ENCODE measurements at places on chromosomes 2 and 18. TPM values are rescaled to one million over a fixed set of nuclear protein-coding genes. Genes with fewer than 3 reads are reported as not detected.

ADRA2B gene
- polyA plus RNA-seq = 1.7 TPM

HOXD3 gene
- not detected for polyA plus RNA-seq

PSMA8 gene
- polyA plus RNA-seq = not detected

KCNG3 gene
- 2.5 TPM for polyA plus RNA-seq

IL36G gene
- polyA plus RNA-seq = not detected

FNDC4 gene
- 5.9 TPM for polyA plus RNA-seq

RNF138 gene
- 48.9 TPM for polyA plus RNA-seq

- peak; percentile 17 for DNase-seq
- H3K4me3 ChIP-seq = no peak overlapping the region
- H3K27ac ChIP-seq = no peak overlapping the region
- H3K27me3 ChIP-seq = no peaks in the 10 kb centered on the region
- H3K36me3 ChIP-seq = no peaks in the 10 kb centered on the region
Measured at GRCh38 chr2:119387381-119388129, 20.8 kb downstream of the DBI start.

GRCh38 chr2:17918789-17919188, 40.3 kb downstream of the KCNS3 start:
- H3K4me1 ChIP-seq = peaks cover 23% of the 10 kb centered on the region
- H3K27ac ChIP-seq = no peak overlapping the region
- DNase-seq = peak; percentile 66
- H3K36me3 ChIP-seq = no peaks in the 10 kb centered on the region
- no peaks in the 10 kb centered on the region for H3K27me3 ChIP-seq
- no peak overlapping the region for H3K4me3 ChIP-seq

DNA sequence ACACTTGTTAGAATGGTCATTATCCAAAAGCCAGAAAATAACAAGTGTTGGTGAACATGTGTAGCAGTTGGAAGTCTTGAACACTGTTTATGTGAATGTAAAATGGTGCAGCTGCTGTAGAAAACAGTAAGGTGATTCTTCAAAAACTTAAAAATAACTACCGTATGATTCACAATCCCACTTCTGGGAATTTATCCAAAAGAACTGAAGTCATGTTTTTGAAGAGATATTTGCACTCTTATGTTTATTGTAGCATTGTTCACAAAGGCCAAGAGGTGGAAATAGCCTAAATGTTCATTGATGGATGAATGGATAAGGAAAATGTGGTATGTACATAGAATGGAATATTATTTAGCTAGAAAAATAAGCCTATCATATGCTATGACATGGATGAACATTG, 6.3 kb upstream of the SPP2 start:
- H3K36me3 ChIP-seq = no peaks in the 10 kb centered on the region
- H3K27ac ChIP-seq = no peak overlapping the region
- DNase-seq = no peak
- H3K27me3 ChIP-seq = no peaks in the 10 kb centered on the region
- no peaks in the 10 kb centered on the region for H3K4me1 ChIP-seq

- H3K27me3 ChIP-seq = no peaks in the 10 kb centered on the region
- H3K36me3 ChIP-seq = peaks cover 6% of the 10 kb centered on the region
- peaks cover 5% of the 10 kb centered on the region for H3K4me1 ChIP-seq
- no peak for DNase-seq
Measured at GRCh38 chr18:12006488-12006840, 25.2 kb downstream of the IMPA2 start.

GRCh38 chr18:813172-814071, 1.4 kb upstream of the YES1 start:
- H3K27ac ChIP-seq = peak overlapping the region; percentile 99
- peaks cover 18% of the 10 kb centered on the region for H3K4me1 ChIP-seq
- no peaks in the 10 kb centered on the region for H3K27me3 ChIP-seq
- no peak for DNase-seq

GRCh38 chr2:84896567-84896966, 8.9 kb upstream of the TMSB10 start:
- no peak overlapping the region for H3K27ac ChIP-seq
- H3K4me1 ChIP-seq = peaks cover 9% of the 10 kb centered on the region
- H3K27me3 ChIP-seq = no peaks in the 10 kb centered on the region
- no peaks in the 10 kb centered on the region for H3K36me3 ChIP-seq
- no peak overlapping the region for H3K4me3 ChIP-seq
- DNase-seq = no peak

GRCh38 chr2:70523996-70524965, 29.3 kb downstream of the TGFA start:
- no peak overlapping the region for H3K27ac ChIP-seq
- peak; percentile 64 for DNase-seq
- peaks cover 9% of the 10 kb centered on the region for H3K4me1 ChIP-seq
- H3K27me3 ChIP-seq = no peaks in the 10 kb centered on the region
- no peaks in the 10 kb centered on the region for H3K36me3 ChIP-seq

DNA sequence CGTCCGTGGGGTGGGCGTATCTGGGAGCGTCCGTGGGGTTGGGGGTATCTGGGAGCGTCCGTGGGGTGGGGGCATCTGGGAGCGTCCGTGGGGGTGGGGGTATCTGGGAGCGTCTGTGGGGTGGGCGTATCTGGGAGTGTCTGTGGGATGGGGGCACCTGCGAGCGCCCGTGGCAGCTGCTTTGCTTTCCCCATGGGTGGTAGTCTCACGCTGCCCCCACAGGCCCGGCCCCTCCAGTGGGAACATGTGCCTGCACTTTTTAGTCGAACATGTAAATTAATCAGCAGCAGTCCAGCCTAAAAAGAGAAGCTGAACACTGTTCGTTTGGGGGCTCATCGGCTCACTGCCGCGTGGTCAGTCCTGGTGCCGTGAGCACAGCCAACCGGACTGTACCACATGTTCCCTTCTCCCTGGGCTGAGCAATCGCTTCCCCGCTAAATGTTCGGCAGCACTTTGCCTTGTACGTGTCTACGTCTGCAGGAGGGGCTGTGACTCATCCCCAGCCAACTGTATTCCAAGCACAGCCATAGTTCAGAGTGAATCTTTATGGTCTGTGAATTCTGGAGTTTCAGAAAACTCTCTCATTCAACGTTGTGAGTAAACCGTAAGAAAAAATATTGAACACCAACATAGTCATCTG, 271.5 kb downstream of the AGAP1 start:
- no peak for DNase-seq
- no peak overlapping the region for H3K4me3 ChIP-seq
- H3K27ac ChIP-seq = no peak overlapping the region
- H3K36me3 ChIP-seq = no peaks in the 10 kb centered on the region
- H3K4me1 ChIP-seq = no peaks in the 10 kb centered on the region

DNA sequence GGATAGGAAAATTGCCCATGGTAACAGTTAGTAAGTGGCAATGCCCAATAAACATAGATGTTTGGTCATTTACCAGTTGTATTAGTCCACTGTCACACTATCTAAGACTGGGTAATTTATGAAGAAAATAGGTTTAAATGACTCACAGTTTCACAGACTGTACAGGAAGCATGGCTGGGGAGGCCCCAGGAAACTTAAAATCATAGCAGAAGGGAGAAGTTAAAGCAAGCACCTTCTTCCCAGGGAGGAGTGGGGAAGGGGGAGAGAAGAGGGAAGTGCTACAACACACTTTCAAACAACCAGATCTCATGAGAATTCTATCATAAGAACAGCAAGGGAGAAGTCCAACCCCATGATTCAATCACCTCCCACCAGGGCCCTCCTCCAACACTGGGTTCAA, 23.4 kb downstream of the NR4A2 start:
- H3K27ac ChIP-seq = no peak overlapping the region
- DNase-seq = no peak
- H3K27me3 ChIP-seq = no peaks in the 10 kb centered on the region
- no peak overlapping the region for H3K4me3 ChIP-seq
- H3K36me3 ChIP-seq = no peaks in the 10 kb centered on the region

GRCh38 chr2:147288131-147288530, 556.7 kb upstream of the ACVR2A start:
- H3K4me1 ChIP-seq = peaks cover 8% of the 10 kb centered on the region
- no peak overlapping the region for H3K27ac ChIP-seq
- H3K4me3 ChIP-seq = no peak overlapping the region
- H3K27me3 ChIP-seq = no peaks in the 10 kb centered on the region
- H3K36me3 ChIP-seq = no peaks in the 10 kb centered on the region

- H3K36me3 ChIP-seq = no peaks in the 10 kb centered on the region
- H3K4me3 ChIP-seq = no peak overlapping the region
- H3K4me1 ChIP-seq = peaks cover 24% of the 10 kb centered on the region
- no peak for DNase-seq
Measured at GRCh38 chr2:191291471-191291870, 46.3 kb downstream of the MYO1B start.

DNA sequence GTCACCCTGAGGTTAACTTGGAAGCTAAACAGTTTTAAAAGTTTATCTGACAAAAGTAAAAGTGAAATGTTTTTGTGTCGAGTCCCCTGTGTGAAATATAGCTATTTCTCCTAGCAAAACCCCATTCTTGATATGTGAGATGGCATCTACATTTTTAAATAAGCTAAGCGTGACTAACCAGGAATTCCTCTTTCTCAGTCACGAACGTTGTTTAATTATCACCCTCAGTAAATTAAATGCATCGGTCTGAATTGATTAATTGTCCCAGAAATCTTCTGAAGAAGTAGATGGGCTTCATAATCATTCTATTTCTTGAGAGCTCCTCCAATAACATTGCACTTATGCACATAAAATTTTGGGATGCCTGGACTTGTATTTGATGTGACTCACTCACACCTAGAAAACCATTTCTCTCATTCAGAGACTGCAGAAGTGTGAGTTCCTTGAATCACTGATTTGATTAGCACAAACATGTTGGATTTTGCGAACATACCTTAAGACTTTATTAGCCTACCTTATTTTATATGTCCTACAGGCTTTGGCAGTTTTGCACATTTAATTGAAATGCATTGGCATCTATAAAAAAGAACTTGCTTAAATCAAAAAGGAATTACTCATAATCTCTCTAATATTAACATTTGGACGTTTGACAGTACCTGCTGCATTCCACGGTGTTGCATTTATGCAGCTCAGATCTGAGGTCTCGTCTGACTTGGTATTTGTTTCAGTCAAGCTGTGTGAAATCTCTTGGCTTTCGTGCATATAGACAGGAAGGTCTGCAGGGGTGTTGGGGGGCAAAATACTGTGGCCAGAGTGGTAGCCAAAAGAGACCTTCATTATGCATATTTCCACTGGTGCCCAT, 475.2 kb downstream of the EPHA4 start:
- no peaks in the 10 kb centered on the region for H3K36me3 ChIP-seq
- no peak overlapping the region for H3K27ac ChIP-seq
- no peak overlapping the region for H3K4me3 ChIP-seq
- H3K27me3 ChIP-seq = no peaks in the 10 kb centered on the region
- no peak for DNase-seq
- no peaks in the 10 kb centered on the region for H3K4me1 ChIP-seq

- H3K4me1 ChIP-seq = no peaks in the 10 kb centered on the region
- H3K27ac ChIP-seq = no peak overlapping the region
- H3K36me3 ChIP-seq = no peaks in the 10 kb centered on the region
- DNase-seq = no peak
- no peak overlapping the region for H3K4me3 ChIP-seq
Measured at GRCh38 chr2:69083235-69083748, 70.3 kb downstream of the ANTXR1 start.

DNA sequence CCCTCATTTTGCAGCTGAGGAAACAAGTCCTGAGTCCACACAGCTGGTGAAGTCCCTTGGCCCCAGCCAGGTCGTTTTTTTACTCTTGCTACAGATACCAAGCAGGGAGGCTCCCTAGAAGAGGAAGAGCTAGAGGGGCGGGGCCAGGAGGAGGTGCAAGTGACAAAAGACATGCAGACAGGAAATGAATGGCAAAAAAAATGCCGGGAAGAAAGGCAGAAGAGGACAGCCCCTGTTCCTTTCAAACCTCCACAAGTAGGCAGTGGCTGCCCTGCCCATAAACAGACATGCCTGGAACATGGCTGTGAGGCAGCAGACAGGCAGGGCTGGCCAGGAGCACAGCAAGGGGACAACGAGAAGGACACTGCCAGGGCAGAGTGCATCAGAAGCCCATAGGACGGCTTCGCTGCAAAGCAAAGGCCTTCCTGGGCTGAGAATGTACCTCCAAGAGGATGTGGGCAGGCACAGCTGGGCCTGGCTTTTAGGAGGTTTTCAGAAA, 108.7 kb downstream of the ZBTB7C start:
- no peak overlapping the region for H3K4me3 ChIP-seq
- H3K36me3 ChIP-seq = no peaks in the 10 kb centered on the region
- no peak overlapping the region for H3K27ac ChIP-seq
- H3K27me3 ChIP-seq = no peaks in the 10 kb centered on the region
- H3K4me1 ChIP-seq = peaks cover 10% of the 10 kb centered on the region

DNA sequence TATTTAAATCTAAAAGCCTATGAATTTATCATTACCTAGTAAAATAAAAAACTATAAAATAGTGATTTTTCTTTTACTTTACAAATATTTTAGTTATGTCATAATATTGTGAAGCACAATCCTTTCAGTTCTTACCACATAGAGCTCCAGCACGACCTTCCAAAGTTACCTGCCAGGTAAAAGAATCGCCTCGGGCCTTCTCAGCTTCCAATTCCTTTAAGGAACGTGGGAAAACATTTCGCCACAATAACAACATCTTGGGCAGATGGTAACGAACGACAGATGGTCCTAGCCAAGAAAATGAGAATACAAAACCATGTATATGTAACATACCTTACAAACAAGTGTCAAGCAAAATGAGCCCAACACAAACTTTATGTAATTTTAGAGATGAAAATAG, 23.7 kb downstream of the HEATR5B start:
- H3K4me3 ChIP-seq = no peak overlapping the region
- H3K36me3 ChIP-seq = peaks cover 5% of the 10 kb centered on the region
- H3K27me3 ChIP-seq = no peaks in the 10 kb centered on the region
- H3K27ac ChIP-seq = no peak overlapping the region
- DNase-seq = no peak

GRCh38 chr2:96209011-96209728, 543 bp upstream of the STARD7 start:
- no peak for DNase-seq
- H3K36me3 ChIP-seq = no peaks in the 10 kb centered on the region
- H3K4me3 ChIP-seq = peak overlapping the region; percentile 98
- H3K27ac ChIP-seq = peak overlapping the region; percentile 95

DNA sequence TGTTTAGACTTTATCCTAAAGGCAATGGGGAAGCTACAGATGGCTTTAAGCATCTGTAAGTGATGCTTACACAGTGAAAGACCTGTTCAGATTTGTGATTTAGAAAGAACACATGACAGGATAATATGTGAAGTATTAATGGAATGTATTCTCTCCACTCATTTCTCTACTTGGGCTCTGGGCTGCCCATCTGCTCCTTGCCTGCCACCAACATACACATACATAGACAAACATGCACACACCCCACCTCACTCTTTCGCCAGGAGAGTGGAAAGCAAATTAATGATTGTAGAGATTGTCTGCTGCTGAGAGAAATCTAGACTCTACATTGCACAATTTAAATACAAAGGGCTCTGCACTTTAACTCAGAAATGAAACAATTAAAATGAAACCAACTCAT, 61.0 kb upstream of the NFE2L2 start:
- H3K36me3 ChIP-seq = no peaks in the 10 kb centered on the region
- H3K27ac ChIP-seq = no peak overlapping the region
- no peak overlapping the region for H3K4me3 ChIP-seq
- H3K27me3 ChIP-seq = no peaks in the 10 kb centered on the region
- H3K4me1 ChIP-seq = no peaks in the 10 kb centered on the region

DNA sequence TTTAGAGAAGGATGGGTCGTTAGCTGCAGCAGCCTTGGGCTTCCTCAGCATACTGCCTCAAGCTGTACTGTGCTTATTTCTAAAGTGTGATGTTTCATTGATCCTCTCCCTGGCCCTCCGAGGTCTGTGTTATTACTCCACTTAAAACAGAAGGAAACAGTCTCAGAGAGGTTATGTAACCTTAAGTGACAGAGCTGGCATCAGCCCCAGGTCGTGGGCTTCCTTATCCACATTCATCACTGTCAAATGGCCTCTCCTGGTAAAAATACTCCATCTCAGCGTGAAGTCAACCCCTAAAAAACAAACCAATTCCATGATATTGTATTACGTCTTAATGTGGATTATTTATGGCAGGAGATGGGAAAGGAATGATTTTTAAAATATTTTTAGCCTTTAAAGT, 153.3 kb upstream of the NOSTRIN start:
- no peak for DNase-seq
- no peaks in the 10 kb centered on the region for H3K27me3 ChIP-seq
- no peak overlapping the region for H3K27ac ChIP-seq
- no peak overlapping the region for H3K4me3 ChIP-seq

Measured in GM23338 (cell line).